Hippocampal formation (tissue), 2 donors: ENCODE measurements at places on chromosomes 11 and 22.

GRCh38 chr11:71527576-71528210, 626 bp downstream of the KRTAP5-7 start:
- DNase-seq = no peak

GRCh38 chr11:1101318-1102089, 26.8 kb downstream of the MUC2 start:
- DNase-seq = no peak

DNA sequence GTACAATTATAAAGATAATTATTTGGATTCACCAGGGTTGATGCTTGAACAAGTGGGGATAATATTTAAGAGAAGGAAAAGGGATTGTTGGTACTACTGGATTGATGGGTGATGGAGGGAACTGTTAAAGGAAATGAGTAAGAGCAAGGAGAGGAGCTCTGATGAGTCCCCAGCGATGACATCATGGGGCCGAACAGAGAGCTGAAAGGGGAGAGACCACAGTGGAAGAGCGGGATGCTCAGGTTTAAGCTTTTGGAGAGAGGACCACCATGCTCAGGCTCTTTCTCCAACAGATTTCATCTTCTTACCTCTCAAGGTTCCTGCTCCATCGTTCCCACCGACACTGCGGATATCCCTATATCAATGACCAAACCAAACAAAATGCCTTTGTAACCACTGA, 568.7 kb downstream of the ETS1 start:
- DNase-seq = no peak

DNA sequence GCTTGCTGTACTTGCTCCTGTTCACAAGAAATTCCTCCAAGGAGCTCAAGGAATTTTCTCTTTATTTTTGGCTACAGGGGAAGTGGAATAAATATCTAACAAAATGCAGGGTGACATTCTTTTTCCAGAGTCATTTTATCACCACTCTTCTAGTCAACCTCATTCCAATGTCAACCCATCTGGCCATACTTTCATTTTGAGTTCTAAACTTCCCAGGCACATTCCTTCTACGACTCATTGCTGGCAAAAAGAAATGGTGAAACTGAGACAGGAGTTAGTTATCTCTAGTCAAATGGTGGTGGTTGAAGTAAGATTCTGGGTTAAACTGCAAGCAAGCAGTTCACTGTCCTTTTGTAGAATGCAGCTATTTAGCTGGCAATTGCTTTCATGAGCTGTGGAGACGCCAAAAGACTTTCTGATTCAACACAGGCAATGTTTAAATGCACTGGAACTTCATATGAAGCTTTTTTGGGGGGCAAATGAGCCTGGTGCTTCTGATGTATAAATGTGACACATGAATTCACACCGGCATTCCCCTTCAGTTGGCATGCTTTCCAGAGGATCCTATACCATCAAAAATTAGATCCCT, 304.6 kb downstream of the CADM1 start:
- DNase-seq = no peak

GRCh38 chr11:132650969-132651720, 881.2 kb downstream of the OPCML start:
- DNase-seq = no peak

DNA sequence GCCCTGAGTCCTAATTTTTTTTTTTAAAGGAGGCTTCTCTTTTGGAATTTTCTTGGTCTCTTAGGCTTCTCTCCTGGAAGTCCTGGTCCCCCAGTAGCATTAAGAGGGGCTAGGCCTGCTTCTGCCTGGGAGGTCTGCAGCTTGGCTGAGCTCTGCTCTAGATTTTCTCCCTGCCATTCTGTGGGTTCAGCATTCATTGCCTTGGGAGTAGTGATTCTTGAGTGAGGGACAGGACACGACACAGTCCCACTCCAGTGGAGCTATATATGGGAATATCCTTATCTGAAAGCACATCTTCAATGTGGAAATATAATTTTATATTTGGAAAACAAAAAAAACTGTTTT, 3.7 kb downstream of the IGSF22 start:
- no peak for DNase-seq

- DNase-seq = no peak
Measured at GRCh38 chr11:64691543-64691942, 31.5 kb downstream of the NRXN2 start.

GRCh38 chr11:9820260-9820659, 156.4 kb downstream of the SWAP70 start:
- DNase-seq = no peak

DNA sequence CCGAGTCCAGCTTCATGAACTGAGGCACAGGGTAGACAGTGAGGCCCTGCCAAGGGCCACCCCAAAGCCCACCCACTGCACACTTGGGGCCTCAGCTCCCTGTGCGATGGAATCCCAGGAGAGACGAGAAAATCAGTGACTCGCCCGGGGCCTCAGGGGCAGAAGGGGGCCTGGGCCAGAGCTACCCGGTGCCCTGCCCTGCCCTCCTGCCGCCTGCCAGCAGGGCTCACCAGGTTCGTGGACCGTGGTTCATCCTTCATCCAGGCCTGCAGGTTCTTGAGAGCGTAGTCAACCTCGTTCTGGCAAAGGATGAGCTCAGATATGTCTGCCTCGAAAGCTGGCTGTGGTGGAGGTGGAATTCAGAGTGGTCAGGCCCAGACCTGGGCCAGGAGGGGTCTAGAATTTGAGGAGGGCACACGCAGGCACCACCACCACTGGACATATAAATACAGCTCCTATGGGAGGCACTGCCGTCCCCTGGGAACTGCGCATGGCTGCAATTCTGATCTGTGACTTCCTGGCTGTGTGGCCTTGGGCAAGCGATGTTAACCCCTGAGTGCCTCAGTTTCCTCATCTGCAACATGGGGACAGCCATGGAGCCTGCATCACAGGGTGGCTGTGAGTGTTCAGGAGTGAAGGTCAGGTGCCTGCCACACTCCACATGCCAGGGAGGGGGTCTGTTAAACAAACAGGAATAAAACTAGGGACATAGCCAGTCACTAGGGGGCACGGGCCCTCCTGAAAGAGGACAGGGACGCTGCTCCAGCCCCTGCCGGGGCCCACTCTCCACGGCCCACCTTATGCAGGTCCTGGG, 7.5 kb downstream of the ALDH3B2 start:
- no peak for DNase-seq

DNA sequence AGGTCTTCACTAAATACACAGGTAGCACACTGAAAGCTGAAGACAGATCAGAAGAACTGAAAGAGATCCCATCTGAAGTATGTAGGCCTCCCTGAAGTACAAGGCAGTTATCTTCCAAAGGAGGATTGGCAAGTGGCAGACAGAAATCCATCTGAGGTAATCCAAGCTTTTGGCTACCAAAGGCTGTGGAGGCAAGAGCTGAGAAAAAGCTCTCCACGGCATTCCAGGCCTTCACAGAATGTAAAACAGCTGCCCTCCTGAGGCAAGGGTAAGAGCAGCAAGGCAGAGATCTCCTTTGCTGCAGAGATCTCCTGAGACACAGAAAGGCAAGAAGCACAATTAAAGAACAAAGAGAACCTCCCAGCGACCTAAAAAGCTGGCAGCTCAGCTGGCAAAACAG, 19.1 kb downstream of the PIK3C2A start:
- DNase-seq = no peak

DNA sequence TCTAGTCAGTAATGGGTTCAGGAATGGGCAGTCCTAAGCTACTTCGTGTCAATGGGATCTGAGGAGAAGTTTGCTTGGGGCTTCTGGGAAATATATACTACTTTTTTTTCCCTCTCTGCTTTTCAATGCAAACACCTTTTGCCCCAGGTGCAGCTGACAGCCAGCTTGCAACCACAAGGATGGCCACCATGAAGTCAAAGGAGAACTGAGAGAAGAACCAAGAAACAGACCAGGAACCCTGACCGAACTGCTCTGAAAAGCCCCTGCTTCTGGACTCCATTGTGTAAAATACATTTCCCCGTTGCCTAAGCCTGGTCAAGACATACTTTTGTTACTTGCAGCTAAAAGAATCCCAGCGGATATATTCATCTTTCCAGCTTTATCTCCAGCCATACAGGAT, 20.1 kb upstream of the CD44 start:
- no peak for DNase-seq

DNA sequence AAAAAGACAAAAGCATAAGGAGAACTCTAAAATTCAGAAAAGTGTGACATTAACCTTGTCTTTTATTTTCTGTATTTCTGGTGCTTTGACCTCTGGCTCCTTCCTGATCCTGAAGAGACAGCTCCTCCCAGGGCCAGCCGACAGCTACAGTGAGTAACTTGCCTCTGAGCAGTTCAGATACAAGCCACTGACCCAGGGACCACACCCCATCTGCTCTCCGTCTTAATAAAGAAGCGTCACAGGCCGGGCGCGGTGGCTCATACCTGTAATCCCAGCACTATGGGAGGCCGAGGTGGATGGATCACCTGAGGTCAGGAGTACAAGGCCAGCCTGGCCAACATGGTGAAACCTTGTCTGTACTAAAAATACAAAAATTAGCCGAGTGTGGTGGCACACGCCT, 6.5 kb downstream of the MLC1 start:
- DNase-seq = no peak

- no peak for DNase-seq
Measured at GRCh38 chr11:123431619-123432018, 1.6 kb downstream of the GRAMD1B start.

GRCh38 chr11:35980686-35981390, 37.0 kb downstream of the LDLRAD3 start:
- no peak for DNase-seq

- no peak for DNase-seq
Measured at GRCh38 chr11:61534025-61534932, 25.7 kb downstream of the LRRC10B start.

DNA sequence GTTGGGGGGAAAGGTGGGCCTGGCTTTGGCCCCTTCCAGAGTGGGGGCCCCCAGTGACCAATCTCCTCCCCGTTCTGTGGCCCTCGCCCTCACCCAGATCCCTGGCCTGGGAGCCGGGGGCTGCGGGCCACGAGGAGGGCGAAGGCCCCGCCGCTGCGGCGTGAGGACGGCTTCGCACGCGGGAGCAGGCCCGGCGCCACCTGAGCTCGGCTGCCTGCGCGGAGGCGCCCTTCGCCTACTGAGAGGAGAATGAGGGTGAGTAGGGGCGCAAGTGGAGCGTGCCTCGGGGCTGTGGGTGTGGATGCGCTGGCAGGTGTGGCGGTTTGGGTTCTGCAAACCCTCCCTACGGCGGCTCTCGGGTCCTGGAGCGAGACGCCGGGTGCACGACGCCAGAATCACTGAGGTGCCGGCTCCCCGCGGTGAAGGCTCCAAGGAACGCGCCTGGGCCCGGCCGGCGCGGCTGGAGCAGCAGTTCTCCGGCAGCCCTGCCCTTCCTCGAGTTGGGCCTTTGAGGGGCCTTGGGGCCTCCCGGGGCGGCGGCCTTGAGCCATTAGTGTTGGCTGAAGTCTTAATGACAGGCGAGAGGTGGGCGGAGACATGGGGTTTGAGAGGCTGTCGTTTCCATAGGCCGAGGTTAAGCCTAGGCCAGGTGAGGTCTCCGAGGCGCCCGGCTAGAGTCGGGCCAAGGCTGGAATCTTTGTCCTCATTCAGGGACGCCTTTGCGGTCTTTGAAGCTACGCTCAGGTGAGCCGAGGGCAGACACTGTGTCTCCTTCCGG, 65.3 kb downstream of the CTTN start:
- no peak for DNase-seq

- no peak for DNase-seq
Measured at GRCh38 chr11:27496461-27496860, 10.1 kb downstream of the LIN7C start.

- no peak for DNase-seq
Measured at GRCh38 chr11:34787895-34788294, 128.3 kb downstream of the APIP start.

DNA sequence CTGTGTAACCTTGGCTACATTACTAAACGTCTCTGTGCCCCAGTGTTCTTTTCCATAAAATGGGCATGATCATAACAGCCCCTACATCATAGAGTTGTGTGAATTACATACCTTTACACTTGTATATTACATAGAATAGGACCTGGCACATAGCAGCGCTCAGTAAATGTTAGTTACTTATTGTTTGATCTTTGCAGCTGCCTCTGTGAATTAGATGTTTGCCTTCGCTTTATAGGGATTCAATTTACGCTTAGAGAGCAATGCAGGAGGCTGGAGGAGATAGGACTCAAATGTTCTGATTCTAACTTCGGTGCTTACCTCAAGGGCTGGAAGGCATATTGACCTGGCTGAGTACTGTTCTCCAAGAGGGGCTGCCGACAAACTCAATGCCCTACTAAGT, 10.4 kb upstream of the TIMP3 start:
- no peak for DNase-seq

- no peak for DNase-seq
Measured at GRCh38 chr22:49212002-49212401, 615.7 kb downstream of the BRD1 start.

GRCh38 chr22:49963647-49964026, 3.1 kb downstream of the PIM3 start:
- no peak for DNase-seq

GRCh38 chr22:18977824-18978425, 41.8 kb upstream of the PRODH start:
- DNase-seq = no peak

GRCh38 chr11:19075636-19076035, 15.1 kb upstream of the MRGPRX2 start:
- DNase-seq = no peak

DNA sequence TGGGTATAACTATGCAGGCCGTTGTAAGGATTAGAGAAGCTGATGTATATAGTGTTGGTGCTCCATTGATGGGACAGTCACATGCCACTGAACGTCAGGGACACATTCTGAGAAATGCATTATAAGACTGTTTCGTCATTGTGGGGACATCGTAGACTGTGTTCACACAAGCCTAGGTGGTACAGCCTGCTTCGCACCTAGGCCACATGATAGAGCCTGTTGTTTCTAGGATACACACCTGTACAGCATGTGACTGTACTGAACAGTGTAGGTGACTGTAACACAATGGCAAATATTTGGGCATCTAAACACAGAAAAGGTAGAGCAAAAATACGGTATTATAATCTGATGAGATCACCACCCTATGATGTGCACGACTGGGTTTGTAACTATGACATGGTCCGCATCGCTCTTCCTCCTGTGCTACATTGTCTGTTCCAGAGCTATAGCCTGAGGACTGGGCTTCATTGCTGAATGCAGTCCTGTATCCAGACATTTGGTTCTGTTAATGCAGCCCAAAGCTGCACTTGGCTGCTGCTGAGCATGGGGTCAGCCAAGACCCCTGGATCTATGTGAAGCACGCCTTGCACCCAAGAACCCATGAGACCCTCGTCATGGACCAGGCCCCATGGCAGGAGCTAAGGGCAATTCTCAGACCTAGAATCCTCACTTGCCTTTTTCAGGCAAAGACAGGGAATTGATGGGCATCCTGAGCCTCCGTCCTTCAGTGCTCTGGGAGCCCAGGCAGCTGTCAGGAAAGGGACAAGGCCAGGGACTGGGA, 51.1 kb upstream of the THY1 start:
- DNase-seq = no peak

GRCh38 chr11:117907276-117908108, 21.7 kb downstream of the TMPRSS13 start:
- peak; percentile 41 for DNase-seq

DNA sequence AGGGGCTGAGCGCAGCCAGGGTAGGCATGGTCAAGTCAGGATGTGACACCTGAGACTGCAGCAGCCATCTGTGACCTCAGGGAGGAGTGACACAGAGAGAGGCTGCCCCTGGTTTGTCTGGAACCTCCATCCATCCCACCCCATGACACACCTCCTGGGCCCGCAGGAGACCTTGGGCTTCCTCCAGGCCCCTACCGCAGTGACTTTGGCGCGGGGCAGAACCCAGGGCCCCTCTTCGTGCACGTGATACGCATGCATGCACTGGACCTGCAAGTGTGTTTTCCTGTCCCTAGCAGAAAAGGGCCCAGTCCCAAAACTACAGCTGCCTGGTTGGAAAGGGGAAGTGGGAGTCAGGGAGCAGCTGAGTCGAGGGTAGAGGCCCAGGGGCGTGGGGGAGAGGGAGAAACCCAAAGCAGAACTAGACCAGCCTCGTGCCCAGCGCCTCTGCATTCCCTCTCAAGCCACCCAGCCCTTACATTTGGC, 7.9 kb upstream of the CYTH4 start:
- DNase-seq = peak; percentile 56
